Effector memory CD4-positive, alpha-beta T cell (primary cell): ENCODE measurements at places on chromosomes 16 and 17.
A peak's percentile ranks its signal among the peaks of the same experiment; 100 is the strongest.

DNA sequence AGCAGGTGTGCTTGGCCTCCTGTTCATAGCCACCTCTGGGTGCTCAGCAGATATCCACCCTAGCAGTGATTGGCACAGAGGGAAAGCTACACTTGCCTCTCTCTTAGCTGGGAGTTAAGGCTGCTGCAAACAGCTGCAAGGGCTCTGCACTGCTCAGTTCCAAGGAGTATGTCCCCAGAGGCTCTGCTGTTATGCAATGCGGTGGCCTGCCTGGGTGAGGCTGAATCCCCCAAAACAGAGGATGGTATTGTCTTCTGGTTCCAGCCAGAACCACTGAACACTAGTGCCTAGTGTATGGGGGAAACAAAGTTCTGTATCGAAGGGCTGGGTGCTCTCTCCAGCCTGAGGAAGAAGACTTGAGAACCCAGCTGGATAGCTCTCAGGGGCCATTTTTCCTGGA is 16.8 kb downstream of the TMEM94 start:
- no peak for DNase-seq

DNA sequence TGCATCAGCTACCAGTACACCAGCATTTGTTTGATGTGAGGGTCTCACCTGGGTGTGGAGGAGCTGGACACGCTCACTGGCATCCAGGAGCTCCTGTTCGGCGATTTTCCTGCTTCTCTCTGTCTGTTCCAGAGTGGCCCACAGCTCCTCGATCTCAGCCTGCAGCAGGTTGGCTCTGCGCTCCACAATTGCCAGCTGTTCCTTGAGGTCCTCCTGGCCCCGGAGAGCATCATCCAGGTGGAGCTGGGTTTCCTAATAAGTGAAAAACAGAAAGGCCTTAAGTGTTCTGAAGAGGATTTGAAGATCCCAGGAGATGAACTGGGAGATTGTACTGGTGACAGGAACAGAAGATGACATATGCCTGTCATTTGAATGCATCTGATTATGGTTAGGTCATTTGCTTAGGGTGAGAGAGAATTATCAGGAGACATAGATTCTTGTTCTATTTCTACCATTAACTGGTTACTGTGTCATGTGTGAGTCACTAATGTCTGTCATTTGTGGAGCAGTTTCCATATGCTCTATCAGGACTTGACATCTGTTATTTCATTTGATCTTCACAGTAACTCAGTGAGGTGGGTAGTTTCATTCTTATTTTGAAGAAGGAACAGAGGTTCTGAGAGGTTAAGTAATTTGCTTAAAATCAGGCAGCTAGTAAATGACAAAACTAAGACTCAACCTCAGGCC is 21.5 kb upstream of the MYH13 start:
- no peak for DNase-seq

- no peak for DNase-seq
These were observed 47.9 kb upstream of the MAP3K14 start for GRCh38 chr17:45364531-45365390.

GRCh38 chr17:50681263-50682200 is 26.2 kb downstream of the ANKRD40 start:
- no peak for DNase-seq

- DNase-seq: no peak
These were observed 1.1 kb downstream of the PRSS41 start for GRCh38 chr16:2799205-2799858.

DNA sequence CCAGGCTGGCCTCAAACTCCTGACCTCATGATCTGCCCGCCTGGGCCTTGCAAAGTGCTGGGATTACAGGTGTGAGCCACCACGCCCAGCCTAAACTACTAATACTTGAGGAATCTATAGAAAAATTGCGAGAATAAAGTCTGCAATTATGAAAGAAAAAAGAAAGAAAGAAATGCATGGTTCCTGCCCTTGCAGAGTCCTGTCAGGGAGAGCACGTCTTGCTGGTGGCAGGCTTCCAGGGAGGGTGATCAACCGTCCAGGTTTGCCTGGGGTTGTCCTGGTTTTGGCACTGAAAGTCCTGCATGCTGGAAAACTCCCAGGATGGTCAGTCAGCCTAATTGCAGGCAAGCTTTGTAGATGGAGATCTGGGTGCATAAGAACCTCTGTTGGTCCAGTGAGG is 21.5 kb upstream of the KIFC3 start:
- no peak for DNase-seq

GRCh38 chr17:45287526-45288500 is 25.9 kb upstream of the SPATA32 start:
- DNase-seq: no peak

DNA sequence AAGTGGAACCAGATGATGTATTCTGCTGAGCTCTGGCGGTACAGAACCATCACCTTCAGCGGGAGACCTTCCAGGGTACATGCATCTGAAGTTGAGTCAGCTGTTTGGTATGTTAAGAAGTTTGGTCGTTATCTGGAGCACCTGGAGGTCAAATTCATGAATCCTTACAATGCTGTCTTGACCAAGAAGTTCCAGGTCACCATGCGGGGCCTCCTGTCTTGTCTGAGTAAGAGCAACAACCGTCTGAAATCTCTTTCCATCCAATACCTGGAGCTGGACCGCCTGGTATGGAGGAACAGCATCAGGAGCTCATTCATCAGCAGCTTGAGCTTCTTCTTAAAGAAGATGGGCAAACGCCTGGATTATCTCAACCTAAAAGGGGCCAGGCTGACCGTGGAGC is 4.0 kb downstream of the FBXO39 start:
- DNase-seq: no peak

- DNase-seq: no peak
These were observed 23.1 kb downstream of the CREBBP start for GRCh38 chr16:3857189-3858043.

DNA sequence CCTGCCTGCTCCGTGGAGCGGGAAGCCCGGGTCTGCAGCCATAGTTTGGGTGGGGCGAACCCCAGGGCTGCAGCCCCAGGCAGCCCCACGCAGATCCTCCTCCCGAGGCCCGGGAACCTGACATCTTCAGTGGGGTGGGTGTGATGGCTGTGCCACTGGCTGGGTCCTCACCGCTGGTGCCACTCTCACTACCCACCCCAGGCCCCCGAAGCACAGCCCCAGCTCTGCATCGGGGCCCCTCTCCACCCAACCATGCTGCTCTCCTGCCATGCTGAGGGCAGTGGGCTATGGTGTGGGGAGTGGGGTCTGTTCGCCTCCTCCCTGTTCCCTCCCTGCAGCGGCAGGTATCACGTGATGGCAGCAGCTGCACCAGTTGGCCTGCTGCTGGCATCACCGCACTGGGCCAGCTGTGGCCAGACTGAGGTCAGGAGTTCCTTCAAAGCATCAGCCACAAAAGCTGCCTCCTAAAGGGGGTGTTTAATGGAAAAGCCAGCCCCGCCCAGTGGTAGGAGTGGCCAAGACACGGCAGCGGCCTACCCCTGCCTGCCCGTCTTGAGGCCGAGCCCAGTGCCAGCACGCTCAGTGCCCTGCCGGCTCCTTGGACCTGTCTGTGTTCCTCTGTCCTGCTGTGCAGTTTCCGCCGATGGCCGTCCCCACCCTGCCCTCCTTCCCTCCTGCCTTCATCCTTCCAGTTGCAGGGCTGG is 10.8 kb downstream of the KCTD5 start:
- DNase-seq: no peak

DNA sequence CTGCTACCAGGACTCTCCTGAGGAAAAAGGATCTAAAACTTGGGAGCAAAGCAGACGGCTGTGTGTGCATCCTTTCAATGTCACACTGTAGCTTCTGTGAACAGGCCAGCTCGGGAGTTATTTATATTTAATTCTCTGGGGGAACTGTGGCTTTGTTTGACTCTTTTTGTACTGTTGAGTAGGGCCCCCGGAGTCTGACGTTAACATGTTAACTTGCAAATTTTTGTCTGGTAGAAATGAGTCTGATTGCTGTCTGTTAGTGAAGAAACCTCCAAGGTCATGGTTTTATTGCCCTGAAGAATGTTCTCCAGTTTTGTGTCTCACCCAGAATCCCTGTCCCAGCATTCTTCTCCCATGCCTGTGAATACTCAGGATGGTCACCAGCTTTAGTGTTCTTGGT is 14.2 kb upstream of the KCNG4 start:
- no peak for DNase-seq

DNA sequence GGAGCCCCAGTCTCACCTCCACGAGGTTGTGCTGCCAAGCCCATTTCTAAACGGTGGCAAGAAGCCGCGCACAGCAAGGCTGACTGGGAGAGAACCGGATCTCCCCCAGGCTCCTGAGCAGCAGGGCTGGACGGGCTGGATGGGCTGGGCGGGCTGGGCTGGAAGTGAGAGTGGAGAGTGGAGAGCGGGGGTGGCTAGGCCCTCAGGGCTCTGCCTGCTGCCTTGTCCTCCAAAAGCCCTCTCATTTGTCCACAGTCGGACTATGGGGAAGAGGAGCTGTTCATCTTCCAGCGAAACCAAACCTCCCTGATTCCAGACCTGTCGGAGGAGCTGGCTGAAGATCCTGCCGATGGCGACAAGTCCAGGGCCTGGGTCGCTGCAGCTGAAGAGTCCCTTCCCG is 3.2 kb downstream of the DNAAF8 start:
- DNase-seq: no peak

GRCh38 chr17:77189148-77189547 is 48.4 kb downstream of the SEC14L1 start:
- no peak for DNase-seq

DNA sequence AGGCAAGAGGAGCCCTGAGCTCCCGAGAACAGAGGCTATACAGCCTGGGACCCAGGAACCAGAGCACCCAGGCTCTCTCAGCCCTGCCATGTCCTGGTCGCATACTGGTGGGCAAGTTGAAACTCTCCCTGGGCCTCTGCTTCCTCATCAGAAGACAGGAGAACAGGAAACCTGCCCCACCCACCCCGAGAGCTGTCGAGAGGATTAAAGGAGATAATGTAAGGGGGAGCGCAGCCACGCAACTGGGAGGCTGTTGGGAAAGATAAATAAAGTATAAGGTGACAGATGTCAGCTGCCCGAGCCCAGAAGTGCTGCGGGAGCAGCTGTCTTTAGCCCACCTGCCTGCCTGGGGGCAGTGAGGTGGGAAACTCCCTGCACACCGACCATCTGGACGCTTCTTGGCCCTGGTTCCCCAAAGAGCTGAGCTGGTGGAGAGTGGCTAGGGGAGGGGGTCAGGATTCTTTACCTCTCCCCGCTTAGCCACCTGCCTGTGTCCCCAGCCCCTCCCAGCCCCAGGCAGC is 6.8 kb downstream of the KIF19 start:
- no peak for DNase-seq

- DNase-seq: no peak
These were observed 256.3 kb upstream of the ZFHX3 start for GRCh38 chr16:73304008-73304774.

DNA sequence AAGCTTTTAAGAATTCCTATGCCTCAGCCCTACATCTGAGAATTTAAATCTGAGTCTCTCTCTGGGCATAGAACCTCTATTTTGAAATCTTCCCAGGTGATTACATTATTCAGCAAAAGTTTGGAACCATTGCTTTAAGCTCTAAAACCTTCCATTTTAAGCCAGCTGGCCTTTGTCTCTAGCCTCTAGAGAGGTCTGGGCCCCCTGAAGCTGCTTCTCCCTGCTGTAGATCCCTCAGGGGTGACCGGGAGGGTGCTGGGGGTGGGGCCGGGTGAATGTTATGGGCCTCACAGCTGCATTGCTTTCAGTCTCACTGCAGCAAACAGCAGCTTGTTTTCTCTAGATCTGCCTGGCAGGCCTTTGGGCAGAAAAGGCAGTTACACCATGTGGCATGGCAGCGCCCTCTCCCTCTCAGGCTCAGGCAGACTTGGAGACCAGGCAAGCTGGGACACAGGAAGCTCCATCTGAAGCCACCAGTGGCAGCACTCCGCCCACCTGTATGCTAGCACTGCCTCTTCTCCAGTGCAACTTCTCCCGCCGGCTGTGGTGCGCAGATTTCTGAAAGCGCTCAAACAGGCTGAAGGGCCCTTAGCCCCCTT is 66.3 kb downstream of the MPRIP start:
- no peak for DNase-seq

- no peak for DNase-seq
These were observed 73.2 kb upstream of the MRTFB start for GRCh38 chr16:13997933-13998332.

GRCh38 chr17:77233127-77233526 is 92.4 kb downstream of the SEC14L1 start:
- no peak for DNase-seq

DNA sequence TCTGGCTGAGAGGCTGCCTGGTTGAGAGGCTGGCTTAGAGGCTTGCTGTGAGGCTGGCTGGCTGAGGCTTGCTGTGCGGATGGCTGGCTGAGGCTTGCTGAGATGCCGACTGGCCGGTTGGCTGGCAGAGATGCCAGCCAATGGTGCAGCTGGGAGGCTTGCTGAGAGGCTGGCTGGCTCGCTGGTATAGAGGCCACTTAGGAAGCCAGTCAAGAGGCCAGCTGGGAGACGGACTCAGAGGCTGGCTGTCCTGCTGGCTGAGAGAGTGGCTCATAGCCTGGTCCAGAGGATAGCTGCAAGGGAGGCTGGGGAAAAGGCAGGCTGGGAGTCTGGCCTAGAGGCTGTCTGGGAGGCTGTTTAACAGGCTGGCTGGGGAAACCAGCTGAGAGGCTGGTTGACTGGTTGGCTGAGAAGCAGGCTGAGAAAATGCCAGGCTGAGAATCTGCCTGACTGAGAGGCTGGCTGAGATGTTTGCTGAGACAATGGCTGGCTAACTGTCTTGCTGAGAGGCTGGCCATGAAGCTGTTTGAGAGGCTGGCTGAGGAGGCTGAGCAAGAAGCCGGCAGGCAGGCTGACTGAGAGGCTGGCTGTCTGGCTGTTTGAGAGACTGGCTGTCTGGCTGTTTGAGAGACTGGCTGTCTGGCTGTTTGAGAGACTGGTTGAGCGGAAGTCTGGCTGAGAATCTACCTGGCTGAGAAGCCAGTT is 37.5 kb upstream of the ACSM2B start:
- no peak for DNase-seq

- DNase-seq: peak; percentile 42
These were observed 125.4 kb upstream of the CHMP6 start for GRCh38 chr17:80866050-80866793.

DNA sequence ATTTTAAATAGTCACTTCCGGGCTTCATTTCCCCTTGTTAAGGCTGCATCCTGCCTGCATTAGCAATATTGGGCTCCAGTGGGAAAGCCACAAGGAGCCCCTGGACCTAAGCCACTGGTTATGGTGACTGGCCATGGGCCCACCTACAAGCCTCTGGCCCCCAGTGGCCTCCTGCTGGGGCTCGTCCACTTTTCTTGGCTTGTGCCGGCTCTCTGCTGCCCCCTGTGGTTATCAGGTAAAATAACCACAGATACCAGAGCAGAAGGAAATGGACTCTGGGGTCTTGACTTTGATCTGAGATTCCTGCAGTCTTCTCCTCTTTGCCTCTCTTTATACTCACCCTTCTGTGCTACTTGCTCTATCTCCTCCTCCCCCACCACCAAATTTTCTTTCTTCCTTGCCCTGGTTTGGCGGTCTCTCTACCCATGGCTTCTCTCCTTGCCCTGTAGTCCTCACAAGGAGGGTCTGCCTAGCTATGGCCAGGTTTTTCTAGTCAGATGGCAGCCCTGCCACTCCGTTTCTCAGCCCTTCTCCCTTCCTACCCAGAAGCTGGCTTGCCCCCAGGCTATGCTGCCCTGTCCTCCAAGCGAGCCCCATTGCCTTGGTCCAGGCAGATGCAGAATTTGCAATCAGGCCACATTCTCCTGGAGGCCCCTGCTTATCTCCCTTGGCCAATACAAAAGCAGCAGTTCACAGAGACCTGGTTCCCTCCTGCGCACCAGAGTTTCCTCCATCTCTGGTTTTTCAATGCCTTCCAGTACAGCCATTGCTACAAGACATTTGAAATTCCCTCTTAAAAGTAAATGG is 82.9 kb upstream of the RCVRN start:
- DNase-seq: no peak

GRCh38 chr17:50129728-50130558 is at the start of gene SAMD14:
TSS of gene SAMD14 (minus strand) at chr17:50130160. CDS start at chr17:50124959, 5,201 bp downstream.
- peak; percentile 46 for DNase-seq

GRCh38 chr17:8384801-8385378 is 1.9 kb upstream of the RPL26 start:
- DNase-seq: no peak
